HL-60 (cell line): ENCODE measurements at places on chromosomes 5 and 9.

DNA sequence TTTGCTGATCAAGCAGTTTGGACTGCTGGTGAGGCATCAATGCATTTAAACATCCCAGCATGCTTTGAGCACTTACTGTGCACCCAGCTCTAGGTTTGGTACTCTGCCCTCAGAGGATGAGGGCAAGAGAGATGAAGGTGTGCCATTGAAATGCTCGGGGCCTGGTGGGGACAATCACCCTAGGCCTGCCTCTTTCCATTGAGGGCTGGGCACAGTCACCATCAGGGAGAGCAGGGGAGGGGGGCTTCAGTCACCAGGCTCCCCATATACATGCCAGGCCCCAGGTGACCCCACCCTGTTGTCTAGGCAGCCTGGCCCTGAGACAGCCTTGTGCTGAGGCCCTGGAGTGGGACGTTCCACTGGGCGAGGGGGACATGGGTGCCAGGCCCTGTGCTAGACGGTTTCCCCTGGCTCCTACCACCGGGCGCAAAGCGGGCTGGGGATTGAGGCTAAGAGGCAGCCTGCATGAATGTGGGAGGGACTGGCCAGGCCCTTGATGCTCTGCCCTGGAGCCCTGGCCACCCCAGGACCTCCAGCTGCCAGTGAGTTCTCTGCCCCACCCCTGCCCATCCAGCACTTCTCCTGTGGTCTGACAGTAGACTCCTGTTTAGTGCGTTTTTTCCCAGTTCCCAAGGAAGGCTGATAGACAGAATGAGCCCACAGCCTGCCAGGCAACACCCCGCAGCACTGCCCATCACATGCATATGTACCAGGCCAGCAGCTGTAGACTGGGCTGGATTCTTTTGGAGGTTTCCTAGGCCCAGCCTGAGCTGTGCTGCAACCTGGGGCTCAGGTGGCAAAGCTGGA lies 18.9 kb downstream of the TCF7 start:
- DNase-seq = no peak

GRCh38 chr5:32259033-32259432 lies 53.7 kb downstream of the MTMR12 start:
- no peak for DNase-seq

DNA sequence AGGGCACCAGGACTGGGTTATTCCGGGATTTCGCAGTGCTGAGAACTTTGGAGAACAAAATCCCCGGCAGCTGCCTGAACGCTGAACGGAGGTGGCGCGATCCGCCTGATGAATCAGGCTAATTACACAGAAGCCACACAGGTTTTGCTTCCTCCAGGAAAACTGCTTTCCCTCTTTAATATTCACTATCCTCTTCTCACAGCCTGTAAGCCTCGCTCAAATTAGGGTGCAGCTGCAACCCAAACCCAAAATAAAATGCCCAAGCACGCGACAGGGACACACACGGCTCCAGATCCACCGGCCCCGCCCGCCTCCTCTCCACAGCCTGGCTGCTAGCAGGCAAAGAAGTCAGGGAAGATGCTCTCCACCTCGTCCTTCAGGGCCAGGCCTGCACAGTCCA lies 6.0 kb downstream of the SOHLH1 start:
- DNase-seq = no peak

- DNase-seq = no peak
Measured at GRCh38 chr9:128575916-128576315, 23.5 kb downstream of the SPTAN1 start.

- no peak for DNase-seq
Measured at GRCh38 chr9:78261403-78262001, 25.6 kb downstream of the CEP78 start.

- no peak for DNase-seq
Measured at GRCh38 chr9:27483576-27483975, 40.5 kb upstream of the IFNK start.

GRCh38 chr9:99160173-99160572 lies 55.3 kb downstream of the TGFBR1 start:
- DNase-seq = no peak
